ENCODE measurements at places on chromosomes 4 and X.

GRCh38 chr4:100746141-100746739, 228.4 kb upstream of the EMCN start:
- no peak for DNase-seq

DNA sequence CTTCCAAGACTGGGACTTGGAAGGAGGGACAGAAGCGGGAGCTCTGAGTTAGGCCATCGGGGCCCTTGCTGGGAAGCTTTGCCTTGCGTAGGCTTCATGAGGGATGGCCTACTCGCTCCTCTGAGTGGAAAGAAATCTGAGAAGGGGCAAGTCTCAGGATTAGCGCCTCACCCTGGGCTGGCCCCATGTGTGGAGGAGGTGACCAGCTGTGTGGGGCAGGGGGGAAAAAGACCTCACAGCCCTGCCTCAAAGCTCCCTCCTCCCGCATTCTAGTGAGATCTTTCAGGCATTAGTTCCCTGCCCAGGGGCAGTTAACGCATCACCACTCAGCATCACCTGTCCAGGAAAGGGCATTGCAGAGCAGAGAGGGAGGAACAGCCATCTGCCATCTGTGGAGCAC, 156.1 kb downstream of the ENPP6 start:
- no peak for DNase-seq

- DNase-seq, result no peak
Measured at GRCh38 chr4:30667919-30668318, 52.2 kb upstream of the PCDH7 start.

GRCh38 chr4:52788806-52789205, 37.6 kb upstream of the ERVMER34-1 start:
- DNase-seq, result no peak

DNA sequence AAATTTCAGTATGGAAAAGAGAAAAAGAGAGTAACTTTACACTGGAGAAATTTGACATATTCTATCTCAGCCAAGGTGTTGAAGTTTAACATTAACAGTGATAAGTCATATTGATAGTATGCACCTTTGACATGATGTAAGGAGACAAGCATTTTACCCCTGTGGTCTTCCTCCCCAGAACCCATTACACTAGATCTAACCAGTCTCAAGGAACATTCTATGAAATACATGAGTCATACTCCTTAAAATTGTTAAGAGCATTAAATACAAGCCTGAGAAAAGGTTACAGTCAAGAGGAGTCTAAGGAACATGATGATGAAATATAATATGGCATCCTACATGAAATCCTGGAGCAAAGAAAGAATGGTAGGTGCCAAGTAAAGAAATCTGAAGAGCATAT, 1151.3 kb upstream of the IGFBP7 start:
- DNase-seq, result no peak

DNA sequence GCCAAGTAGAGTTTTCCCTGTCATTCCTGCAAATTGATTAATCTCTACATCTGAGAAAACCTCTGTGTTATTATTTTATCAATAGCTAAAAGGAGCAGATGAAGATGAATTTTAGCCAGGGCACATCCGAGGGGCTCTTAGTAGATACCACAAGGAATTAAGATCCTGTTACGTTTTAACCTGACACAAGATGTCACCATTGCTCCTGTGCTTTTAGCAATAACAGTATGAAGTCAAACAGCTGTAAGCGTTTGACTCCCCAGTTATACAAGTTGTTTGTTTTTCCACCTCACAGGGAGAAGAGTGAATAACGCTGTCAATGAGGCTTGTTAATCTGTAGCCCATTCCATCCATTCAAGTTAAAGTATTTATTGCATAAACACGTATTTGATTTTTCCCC, 76.0 kb upstream of the AP1S2 start:
- peak; percentile 27 for DNase-seq

DNA sequence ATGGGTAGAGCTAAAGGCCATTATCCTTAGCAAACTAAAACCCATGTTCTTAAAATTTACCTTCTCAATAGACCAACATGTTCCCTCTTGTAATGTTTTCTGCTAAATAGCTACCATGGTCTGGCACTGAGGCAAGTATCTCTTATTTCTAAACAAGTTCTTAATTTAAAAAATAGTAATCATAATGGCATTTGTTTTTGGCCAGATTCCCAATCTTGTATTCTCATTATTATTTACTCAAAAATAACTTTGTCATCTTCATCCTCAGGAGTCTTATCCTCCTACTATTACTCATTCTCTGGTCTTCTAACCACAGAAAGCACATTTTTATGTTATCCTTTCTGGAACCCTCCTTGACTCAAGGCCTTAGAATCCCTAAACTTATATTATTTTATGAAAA, 931.2 kb downstream of the CCSER1 start:
- no peak for DNase-seq

DNA sequence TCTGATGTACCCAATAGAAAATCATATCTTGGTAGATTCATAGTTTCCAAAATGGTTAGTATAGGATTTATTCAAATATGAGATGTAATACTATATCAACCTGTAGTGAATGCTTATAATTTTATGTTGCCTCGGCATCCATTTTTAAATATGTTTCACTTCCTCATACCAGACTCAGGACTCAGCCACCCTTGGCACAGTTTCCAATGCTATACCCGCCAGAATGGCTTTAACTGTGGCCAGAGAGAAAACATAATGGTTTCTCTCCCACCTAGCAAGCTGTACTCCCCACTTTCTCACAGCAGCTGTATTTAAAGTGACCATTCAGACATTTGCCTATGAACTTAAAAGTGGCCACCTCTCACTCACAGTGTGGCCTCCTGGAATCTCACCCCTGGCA, 466.6 kb upstream of the PABPC4L start:
- no peak for DNase-seq

DNA sequence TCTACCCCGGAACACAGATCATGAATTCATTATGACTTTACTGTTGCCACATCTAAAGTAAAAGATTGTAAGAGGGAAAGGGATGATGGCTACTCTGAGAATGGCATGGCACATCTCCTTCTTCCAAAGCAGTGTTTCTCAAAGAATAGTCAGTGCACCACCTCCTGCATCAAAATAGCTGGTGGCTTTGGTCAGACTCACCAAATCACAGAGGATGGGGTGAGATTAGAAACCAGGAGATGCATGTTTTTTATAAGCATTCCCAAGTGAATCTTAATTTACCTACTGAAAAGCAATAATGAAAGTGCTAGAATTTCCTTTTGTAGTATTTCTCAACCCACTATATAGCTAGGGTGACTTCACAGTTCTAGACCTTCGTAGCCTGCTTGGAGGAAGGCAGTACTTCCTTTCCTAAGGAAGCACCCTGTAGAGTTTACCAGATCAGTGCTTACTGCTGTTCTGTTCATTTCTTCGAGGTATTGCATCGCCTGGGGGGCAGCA, 340.8 kb upstream of the KLF3 start:
- peak; percentile 45 for DNase-seq

- DNase-seq, result no peak
Measured at GRCh38 chr4:6047130-6047673, 29.0 kb upstream of the C4orf50 start.

DNA sequence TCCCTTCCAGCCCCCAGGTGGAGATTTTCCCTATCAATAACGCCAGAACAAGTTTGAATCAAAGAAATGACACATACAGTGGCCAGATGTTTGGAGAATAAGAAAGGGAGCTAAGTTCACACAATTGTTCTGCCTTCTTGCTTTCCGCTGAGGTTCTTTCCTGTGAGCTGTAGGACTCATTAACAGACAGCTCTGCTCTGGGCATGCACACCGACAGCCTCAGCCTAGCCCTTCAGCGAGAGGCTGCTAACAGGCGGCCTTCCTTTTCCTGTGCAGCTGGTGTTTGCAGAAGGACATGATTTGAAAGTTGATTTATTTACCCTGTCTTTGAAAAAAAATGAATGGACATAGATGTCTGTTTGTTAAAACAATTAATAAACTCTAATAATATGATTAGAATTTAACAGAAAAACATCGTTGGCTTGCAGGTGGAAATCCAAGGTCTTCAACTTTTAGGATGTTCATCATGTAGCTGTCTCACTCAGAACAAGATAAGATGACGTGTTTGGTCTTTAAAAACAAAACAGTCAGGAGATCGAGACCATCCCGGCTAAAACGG, 183.3 kb downstream of the KDR start:
- DNase-seq, result no peak

DNA sequence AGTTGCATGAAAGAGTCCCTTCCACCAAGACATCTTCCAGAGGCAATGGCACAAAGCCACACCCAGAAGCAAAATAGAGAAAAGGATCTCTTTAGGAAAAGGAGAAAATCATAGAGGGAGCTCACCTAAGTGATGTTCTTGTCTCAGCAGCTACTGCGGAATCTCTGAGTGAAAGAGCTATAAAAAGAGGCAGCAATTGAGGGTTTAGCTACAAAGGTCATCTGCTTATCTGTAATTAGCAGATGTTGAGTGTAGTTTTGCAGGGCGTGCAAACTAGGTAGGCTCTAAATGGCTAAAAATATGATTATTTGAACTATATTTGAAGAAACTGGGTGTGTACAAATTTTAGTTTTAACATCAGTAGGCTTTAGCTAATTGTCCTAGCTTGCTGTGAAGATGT, 276.0 kb downstream of the HS3ST1 start:
- DNase-seq, result no peak

DNA sequence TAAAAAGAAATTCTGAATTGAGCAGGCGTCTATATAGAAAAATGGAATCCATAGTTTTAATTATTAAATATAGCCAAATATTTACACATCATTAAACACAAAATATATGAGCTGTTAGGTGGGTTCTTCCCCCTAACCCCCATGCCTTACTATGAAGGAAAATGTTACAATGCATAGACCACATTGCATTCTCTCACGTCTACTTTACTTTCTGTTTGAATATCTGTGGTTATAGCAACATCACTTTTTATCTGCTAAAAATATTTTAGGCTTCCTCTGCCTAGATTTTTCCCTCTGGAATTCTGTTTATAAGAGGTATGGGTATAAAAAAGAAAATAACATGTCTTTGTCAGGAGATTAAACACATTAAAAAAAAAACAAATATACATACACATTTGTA, 73.1 kb downstream of the MAML3 start:
- no peak for DNase-seq

- DNase-seq, result no peak
Measured at GRCh38 chrX:33273535-33273934, 62.2 kb upstream of the DMD start.

GRCh38 chr4:77073106-77073809, 2.5 kb downstream of the CCNI start:
- peak; percentile 31 for DNase-seq

GRCh38 chrX:106726485-106727437, at the start of gene RNF128:
TSS of gene RNF128 (plus strand) at chrX:106726701. CDS start at chrX:106726914, 213 bp downstream.
- DNase-seq, result no peak

GRCh38 chrX:47129899-47130358, 14.6 kb downstream of the NDUFB11 start:
- no peak for DNase-seq
